Adrenal gland (tissue), 19 donors: ENCODE measurements at places on chromosomes 12 and 14. TPM values are rescaled to one million over a fixed set of nuclear protein-coding genes. Genes with fewer than 3 reads are reported as not detected.

- DNase-seq = no peak
Measured at GRCh38 chr12:72075401-72075800, 136.8 kb downstream of the TPH2 start.

The TAS2R19 gene
- 0.41 TPM for total RNA-seq

DNA sequence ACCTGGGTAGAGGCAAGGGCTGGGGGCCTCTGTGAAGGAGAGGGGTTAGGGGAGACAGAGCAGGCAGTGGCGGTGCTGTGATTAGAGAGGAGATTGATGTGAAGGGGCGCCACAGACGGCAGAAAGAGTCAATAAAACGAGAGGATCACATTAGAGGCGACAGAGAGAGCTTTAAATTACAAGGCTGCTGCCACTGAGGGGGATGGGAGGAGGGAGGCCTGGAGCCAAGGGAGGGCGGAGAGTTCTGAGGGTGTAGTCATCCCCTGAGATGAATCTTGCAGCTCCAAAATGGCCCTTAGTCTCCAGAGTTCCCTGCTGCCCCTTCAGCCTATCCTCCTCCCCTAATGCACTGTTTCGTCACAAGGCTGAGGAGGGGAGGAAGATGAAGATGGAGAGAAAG is 12.8 kb downstream of the ZFHX2 start:
- no peak for DNase-seq

DNA sequence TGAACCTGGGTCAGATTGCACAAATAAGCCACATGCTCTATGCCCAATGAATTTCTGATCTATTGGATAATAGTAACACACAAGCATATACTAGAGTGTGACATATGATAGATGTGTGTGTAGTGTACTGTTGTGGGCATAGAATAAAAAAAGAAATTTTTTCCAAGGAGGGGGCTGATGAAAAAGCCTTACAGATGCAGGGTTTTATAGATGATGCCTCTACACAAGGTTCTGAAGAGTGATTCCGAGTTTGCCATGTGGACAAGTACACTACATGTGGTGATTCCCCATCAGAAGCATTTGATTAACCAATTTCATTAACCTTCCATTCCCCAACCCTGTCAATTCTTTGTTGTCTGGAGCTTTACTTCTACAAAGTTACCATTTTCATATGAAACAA is 45.3 kb downstream of the CPM start:
- no peak for DNase-seq

DNA sequence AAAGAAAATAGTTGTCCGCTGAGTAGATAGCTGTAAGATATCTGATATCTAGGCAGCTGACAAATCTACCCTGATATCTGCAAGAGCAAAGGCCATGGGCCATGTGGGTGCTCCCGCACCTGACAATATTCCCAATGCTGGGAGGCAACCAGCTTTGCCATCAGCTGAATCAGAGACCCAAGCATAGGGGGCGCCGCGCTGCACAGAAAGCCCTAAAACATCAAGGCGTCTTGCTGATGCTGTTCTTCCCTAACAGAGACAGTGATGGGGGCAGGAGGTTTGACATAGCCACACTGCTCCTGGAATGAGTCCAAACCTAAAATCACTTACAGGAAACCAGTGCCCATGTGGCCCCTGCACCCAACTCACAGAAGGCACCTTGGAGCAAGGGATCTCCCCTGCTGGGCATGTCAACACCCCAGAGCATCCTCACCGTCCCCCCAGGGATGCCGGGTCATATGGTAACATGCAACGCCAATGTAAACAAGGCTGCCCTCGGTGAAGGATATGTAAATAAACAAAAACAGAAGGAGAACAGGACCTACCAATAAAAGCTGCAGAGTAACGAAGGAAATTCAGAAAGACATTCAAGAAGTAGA is 199.5 kb downstream of the TMEM132D start:
- DNase-seq = no peak

The PIWIL1 gene
- total RNA-seq = 0.35 TPM

- DNase-seq = no peak
Measured at GRCh38 chr12:25997201-25997963, 38.9 kb downstream of the RASSF8 start.

The KRT71 gene
- not detected for total RNA-seq

GRCh38 chr14:86055512-86056075 is 525.6 kb downstream of the FLRT2 start:
- no peak for DNase-seq

DNA sequence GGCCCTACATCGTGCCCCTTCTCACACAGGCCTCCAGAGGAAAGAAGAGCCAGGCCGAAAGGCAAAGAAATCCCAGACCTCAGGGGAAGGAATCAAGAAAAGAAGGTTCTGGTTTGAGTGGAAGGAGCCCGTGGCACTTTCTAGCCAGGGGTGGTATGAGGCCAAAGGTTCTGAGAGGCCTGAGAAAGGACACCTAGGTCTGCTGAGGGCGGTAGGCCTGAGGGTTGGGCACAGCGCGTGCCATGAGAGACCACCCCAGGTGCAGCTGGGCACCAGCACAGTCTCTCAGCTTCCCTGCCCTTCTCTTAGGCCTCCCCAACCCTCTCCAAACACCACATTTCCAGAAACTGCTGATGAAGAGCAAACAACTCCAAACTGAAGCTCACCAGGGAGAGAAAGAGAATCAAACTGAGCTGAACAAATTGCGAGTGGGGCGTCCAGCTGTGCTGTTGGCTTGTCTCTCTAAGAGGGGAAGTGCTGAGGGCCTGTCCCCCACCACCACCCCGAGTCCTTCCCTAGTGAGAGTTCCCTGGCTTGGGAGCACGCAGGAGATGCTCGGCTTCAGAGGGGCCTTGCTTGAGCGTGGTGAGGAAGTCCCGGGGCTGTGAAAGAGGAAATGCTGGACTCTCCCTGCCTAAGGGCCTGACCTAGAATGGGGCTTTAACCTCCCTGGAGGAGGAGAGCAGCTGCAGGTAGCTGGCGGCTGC is 184.8 kb downstream of the ZFP36L1 start:
- DNase-seq = peak; percentile 71
